Chondrocyte (in vitro differentiated cells): ENCODE measurements at places on chromosomes 2 and 18. TPM values are rescaled to one million over a fixed set of nuclear protein-coding genes. Genes with fewer than 3 reads are reported as not detected.

DNA sequence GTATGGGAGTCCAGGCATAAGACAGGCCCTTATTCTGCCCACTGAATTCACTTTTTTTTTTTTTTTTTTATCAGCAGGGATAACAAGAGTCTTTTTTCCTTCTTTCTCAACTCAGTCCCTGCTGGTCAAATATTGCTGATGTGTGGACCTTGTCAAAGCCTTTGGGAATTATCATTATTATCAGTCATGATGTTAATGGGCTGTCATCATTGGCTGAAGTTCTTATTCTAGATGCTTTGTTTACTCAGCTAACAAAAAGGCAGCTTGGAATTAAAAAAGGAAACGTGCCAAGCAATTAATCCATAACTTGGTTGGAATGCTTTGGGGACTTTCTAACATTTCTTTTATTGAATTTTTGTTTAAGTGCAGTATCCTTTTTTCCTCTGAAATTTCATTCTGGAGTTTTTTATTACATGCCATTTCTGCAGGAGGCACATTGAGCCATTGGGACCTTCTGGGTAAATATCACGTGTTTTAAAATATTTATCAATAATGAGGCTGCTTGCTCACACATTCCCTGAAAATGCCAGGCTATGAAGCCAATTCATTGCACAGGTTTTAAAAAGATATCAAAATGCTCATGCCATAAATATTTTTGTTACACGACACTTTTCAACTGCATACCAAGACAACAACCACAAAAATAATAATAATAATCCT is 246.3 kb downstream of the TXNL1 start:
- DNase-seq = no peak

DNA sequence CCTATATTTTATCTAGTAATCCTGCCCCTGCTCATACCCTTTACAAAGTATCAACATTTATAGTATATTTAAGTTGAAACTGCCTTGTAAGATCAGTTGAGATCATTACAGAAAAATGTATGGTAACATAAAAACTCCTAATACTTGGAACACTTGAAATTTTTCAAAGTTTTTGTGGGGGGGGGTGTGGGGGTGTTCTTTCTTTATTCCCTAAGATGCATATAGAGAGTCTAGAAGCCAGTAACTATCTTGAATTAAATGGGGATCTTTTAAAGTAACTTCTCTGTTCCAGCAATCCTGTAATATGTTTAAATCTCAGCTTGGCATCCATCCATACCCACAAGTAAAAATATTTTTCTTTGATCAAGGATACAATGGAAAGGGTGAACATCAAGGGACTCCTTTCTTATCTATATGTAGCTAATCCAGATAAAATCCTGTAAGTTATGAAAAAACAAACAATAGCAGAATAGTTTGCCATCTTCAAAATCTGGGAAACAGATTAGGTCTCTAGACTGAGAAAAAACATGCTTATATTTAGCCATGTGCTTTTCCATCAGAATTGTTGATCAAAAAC is 455.3 kb downstream of the MEIS1 start:
- DNase-seq = no peak

- peak; percentile 53 for DNase-seq
These were observed 9.5 kb downstream of the NFATC1 start for GRCh38 chr18:79405019-79405780.

GRCh38 chr2:207833251-207833751 is 63.6 kb upstream of the FZD5 start:
- DNase-seq = no peak

DARS1 gene
- total RNA-seq = 40.3 to 52.3 TPM (median 48.2 TPM) in 3 replicates

GRCh38 chr2:65309699-65310098 is 82.1 kb downstream of the ACTR2 start:
- no peak for DNase-seq

DNA sequence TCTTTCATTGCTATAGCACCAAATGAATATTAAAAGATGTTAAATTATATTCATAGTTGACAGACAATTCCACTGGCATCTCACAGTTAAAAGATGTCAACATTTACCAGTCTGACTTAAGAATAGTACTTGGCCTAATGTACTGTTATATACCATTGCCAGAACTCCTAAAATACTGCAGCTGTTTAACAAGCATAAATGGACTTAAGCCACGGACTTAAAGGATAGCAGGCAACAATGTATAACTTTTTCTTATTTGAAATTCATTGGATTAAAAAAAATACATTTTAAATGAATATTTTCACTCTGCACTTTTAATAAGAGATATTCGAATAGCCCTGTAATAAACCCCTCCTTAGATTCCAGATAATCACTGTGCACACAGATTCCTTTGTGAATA is 3.8 kb downstream of the TCF4 start:
- DNase-seq = no peak

DNA sequence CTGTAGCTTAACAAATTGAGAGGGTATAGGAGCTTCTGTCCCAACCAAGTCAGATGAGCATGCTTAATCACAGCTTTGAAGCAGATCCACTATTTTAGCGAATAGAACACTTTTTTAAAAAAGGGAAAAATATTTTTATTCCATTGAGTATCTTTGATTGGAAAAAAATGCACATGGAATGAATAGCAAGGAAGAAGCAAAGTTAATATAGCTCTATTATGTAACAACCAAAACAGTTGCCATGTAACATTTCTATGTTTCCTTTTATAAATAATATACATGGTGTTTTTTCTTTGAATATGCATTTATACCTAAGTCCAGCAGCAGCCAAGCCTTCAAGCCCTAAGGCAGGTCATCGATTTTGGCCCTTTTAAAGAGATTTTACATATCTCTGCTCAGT is 21.4 kb upstream of the SPTBN1 start:
- no peak for DNase-seq

NABP1 gene
- total RNA-seq = 16.1 to 18.5 TPM (median 17.5 TPM) in 3 replicates

GRCh38 chr2:196295005-196295404 is 123.6 kb upstream of the STK17B start:
- no peak for DNase-seq

GRCh38 chr2:16774980-16775898 is 109.6 kb upstream of the CYRIA start:
- DNase-seq = no peak

GRCh38 chr18:67380867-67381266 is 135.7 kb downstream of the DSEL start:
- DNase-seq = no peak

DNA sequence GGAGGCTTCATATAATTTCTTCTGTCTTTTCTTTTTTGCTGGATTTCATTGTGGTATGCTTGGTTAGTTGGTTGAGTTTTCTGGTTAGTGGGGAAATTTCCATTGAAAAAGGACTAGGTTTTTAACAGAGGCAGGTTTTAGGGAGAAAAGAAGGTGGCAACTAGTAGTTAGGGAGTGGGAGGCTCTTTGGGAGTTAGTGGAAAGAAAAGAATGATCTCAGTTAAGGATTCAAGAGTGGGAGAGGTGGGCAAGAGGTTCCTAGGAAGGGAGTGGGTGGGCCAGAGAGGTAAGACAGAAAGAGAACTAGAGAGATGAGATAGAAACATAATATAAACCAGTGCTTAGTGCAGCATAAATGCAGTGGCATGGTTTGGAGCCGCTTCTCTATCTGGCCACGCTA is 96.9 kb downstream of the SPTBN1 start:
- DNase-seq = no peak

ACYP2 gene
- total RNA-seq = 6.5 to 9.1 TPM (median 7.7 TPM) in 3 replicates

DNA sequence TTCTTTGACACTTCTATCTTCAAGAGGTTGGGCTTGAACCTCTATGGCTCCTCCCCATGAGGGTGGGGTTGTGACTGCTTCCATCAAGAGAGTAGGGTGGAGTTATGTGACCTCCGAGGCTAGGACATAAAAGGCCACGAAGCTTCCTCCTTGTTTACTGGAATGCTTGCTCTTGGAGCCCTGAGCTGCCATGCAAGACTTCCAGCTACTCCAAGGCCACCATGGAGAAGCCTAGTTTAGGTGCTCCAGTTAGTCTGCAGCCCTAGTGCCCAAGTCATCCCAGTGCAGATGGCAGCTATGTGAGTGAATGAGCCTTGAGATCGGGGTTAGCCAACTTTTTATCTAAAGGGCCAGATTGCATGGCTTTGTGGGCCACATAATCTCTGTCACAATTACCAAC is 2.4 kb upstream of the MERTK start:
- no peak for DNase-seq

TMEM150A gene
- total RNA-seq = 17.1 to 19.9 TPM (median 17.9 TPM) in 3 replicates

DNA sequence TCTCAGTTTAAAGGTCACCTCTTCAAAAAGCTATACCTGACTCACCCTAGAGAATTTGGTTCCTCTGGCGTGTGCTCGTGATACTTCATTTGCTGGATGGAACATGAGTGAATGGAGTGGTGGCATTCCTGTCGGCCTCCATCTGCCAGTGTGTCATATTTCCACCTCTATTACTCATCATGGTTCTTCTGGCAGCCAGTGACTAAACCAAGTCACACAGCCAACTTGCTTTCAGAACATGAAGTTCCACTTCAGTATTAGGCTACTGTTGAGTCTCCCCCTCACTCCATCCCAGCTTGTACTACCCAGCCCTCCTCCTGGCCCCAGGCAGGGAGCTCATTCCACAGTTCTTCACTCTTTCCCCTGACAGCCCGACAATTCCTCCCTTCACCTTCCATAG is 169.8 kb downstream of the MREG start:
- DNase-seq = no peak

PHLPP1 gene
- total RNA-seq = 9.3 to 13.2 TPM (median 10.4 TPM) in 3 replicates

DNA sequence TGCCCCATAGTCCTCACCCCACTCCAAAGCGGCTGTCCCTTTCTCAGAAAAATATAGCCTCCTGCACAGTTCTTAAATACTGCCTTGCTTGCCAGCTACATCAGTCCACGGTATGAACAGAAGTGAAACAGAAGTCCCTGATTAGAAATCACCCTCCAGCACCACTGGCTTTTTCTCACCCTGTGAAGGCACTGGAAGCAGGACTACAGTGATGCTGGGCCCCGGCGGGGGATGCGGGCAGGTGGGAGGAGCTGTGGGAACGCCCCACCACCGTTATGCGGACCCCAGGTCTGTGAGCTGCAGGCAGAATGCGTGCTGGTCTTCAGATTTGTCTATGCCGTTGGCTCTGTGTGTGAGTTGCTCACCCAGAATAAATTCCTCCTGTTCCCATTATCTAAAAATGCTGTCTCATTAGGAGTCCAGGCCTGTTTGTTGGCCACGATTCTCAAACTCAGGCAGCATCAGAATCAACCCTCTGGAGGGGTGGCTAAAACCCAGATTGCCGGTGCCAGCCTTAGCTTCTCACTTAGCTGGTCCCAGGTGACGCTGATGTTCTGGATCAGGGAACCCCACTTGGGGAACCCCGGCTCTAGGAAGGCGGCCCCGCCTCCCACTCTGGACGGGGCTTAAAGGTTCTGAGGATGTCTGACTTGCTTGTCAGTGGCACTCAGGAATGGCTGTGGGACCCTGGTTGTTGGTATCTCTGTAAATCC is 224.8 kb upstream of the PXDN start:
- DNase-seq = no peak

DNA sequence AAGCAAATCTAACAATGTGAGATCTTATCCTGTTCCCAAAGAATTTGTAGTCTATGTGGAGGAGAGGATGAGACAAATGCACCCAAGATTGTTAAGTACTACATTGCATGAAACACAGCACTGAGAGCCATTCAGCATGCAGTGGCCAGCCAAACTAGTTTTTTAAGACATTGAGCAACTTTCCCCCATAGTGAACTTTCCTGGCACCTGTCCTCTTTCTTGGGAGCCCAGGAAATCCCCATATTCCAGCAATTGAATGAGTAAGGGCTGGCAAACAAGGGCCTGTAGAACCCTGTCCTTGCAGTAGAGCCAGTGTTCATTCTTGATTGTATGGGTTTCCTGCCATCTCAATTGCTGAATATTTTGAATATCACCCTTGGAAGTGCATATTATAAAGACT is 58.8 kb upstream of the FIGN start:
- DNase-seq = no peak

DNA sequence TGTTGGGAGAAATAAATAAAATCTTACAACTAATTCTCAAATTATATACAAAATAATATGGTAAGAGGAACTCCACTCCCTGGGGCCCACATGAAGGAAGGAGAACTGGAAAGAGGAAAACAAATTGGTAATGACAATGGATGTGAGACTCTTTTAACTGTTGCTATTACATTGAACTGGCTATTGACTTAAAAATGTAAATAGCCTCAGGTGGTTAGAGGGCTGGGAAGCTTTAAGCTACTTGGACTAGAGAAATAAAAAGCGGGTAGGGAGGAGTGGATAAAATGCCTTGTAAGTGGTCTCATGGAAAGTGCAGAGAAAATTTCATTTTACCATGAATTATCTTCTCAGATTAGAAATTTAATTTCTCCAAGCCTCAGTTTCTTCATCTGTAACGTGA is 64.1 kb downstream of the KCNJ3 start:
- no peak for DNase-seq

DNA sequence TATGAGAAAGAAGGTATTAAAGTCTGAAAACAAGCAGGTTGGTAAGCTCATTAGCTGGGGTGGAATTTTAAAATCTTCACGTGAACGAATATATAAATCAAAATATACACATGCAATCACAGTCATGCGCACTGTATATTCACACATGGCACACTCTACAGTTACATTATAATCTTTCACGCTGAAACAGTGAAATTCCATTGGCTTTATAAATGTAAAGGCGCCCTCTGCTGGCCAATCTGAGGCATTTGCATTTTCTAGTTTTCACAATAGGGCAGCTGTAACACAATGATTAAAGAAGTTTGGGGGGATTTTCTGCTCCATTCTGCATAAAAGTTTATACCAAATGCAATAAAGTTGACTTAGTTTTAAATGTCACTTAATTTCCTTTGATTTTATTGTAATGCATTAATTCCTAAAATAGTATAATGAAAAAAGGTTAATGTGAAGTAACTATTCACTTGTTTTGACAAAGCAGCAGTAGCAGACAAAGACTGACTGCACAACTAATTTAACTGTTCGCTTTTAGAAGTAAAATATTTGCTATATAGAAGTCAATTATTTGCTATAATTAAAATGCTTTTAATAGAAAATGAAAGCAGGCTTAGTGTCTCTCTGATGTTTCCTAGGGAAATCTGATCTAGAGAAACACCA is 17.2 kb downstream of the IFIH1 start:
- no peak for DNase-seq

GRCh38 chr2:233336541-233336940 is 17.8 kb upstream of the DGKD start:
- DNase-seq = peak; percentile 35

GRCh38 chr18:41226186-41226585 is 728.8 kb upstream of the PIK3C3 start:
- DNase-seq = no peak

FAM237A gene
- not detected in 3 replicates for total RNA-seq

- DNase-seq = no peak
These were observed 40.3 kb downstream of the CYB5A start for GRCh38 chr18:74251297-74252038.

- DNase-seq = no peak
These were observed 181.3 kb upstream of the ZNF521 start for GRCh38 chr18:25533218-25533617.

DNA sequence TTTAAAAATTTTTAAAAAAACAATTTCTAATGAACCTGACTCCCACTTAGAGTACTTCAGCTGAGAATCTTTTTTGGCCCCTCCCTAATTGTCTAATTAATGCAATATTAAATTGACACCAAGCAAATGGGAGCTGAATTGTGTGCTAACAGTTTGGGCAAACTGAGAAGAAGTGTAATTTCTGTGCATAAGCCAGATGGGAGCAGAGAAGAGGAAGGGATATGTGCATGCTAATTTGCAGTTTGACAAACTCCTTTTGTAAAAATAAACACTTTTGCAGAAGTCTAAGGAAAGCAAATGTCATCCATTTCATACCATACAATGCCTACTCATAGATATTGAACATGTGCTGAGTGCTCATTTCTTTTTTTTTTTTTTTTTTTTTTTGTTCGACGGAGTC is 332.0 kb downstream of the CYRIA start:
- no peak for DNase-seq
